ENCODE measurements at places on chromosomes 3 and 15.

DNA sequence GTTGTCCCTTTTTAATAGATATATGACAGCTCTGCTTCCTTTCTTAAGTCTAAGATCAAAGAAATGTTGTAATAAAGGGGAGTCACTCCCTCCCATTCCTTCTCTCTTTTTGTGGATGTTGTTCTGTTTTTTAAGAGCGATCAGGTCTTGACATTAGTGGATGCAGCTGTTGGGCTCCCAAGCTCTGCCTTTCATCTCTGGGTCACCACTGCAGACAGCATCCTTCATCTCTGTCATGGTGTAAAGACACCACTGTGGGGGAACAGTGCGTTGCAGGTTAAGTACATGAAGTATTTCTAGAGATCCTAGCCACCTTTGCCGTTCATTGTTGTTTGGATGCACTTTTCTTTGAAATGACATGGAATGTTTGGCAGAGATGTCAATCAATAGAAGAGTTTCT, 17.7 kb downstream of the FNDC3B start:
- DNase-seq, result no peak

GRCh38 chr3:106675451-106675850, 701.8 kb upstream of the CCDC54 start:
- DNase-seq, result no peak

- no peak for DNase-seq
These were observed 225.3 kb upstream of the KCNMB2 start for GRCh38 chr3:178310949-178311348.

DNA sequence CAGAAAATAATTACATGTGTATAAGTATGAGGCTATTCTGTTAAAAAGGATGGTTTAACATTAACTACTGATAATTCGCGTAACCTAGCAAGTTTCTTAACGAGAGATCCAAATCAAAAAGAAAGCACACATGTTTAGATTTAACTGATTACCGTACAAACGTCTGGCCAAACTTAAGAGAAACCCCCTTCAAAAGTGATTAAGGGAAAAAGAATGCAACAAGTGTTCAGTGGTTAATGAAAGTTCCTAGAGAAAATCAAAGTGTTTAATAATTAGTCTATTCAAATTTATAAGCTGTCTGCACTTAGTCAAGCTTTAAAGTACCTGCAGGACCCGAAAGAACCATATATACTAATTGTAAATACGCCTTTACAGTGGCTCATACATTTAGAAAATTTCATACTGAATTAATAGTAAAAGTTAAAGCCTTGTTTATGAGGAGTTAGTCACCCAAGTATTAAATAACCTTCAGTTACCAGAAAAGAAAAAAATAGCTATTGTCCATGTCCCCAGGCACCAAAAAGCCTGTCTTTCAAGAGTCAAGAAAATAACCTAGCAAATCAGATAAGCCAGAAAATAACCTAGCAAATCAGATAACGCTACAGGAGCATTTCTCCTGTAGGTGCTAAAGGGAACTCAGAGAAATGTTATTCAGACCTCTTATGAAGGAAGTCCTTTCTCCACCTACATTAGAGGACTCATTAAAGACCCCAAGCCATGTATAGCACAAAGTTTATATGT, 34.6 kb downstream of the ZNF589 start:
- DNase-seq, result no peak
